Activated T-helper 1 cell treated with anti-CD3 and anti-CD28 coated beads, Interleukin-12 subunit alpha, Interleukin-12 subunit beta, Interleukin-2, Interleukin-4 antibody, amounts not matched to agents 30 ng/mL and 10 ng/mL and 1 ng/mL, durations not matched to agents 14 hours and 24 hours and 36 hours (primary cell): ENCODE measurements at places on chromosomes 2 and 18.

DNA sequence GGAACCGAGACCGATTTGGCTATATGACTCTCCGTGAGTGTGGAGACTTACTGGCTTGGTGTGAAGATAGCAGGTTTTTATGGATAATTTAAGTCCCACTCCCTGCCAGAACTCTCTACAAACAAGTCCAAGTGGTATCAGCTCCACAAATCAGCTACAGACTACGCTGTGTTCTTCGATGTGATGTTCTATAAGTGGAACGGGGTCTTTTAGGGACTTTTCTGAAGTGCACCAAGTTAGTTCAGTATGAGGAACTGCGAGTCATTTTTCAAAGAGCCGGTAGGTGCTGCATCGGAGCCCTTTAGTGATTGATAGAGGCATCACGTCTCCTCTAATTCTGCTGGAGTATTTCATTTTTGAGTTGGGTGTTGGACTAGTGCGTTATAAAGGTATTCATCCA lies 107.1 kb downstream of the TSHZ1 start:
- DNase-seq = no peak
- H3K36me3 ChIP-seq = no peaks in the 10 kb centered on the region
- H3K4me3 ChIP-seq = no peak overlapping the region
- H3K27ac ChIP-seq = no peak overlapping the region
- no peaks in the 10 kb centered on the region for H3K4me1 ChIP-seq

GRCh38 chr2:96264656-96265348 lies 995 bp downstream of the TMEM127 start:
- H3K27ac ChIP-seq = peak overlapping the region; percentile 64
- peaks cover 28% of the 10 kb centered on the region for H3K36me3 ChIP-seq
- peak overlapping the region; percentile 86 for H3K4me3 ChIP-seq
- DNase-seq = peak; percentile 7

DNA sequence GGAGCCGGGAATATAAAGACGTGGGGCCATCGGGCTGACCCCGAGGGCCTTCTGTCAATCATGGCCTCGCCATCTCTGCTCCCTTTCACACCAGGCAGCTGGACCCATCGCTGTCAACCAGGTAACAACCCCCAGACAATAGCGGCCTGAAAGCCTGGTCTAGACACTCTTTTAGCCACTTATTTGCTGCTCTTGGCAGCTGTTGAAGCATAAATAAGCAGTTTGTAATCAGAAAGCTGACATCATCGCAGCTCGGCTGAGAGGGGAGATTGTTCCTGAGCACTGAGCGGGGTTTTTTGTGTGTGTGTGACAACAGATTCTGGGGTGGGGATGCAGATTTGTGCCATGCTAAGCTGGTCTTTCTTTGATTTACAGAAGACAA lies 423.6 kb upstream of the POU3F3 start:
- DNase-seq = no peak
- H3K4me3 ChIP-seq = no peak overlapping the region
- peaks cover 8% of the 10 kb centered on the region for H3K4me1 ChIP-seq
- no peaks in the 10 kb centered on the region for H3K36me3 ChIP-seq

DNA sequence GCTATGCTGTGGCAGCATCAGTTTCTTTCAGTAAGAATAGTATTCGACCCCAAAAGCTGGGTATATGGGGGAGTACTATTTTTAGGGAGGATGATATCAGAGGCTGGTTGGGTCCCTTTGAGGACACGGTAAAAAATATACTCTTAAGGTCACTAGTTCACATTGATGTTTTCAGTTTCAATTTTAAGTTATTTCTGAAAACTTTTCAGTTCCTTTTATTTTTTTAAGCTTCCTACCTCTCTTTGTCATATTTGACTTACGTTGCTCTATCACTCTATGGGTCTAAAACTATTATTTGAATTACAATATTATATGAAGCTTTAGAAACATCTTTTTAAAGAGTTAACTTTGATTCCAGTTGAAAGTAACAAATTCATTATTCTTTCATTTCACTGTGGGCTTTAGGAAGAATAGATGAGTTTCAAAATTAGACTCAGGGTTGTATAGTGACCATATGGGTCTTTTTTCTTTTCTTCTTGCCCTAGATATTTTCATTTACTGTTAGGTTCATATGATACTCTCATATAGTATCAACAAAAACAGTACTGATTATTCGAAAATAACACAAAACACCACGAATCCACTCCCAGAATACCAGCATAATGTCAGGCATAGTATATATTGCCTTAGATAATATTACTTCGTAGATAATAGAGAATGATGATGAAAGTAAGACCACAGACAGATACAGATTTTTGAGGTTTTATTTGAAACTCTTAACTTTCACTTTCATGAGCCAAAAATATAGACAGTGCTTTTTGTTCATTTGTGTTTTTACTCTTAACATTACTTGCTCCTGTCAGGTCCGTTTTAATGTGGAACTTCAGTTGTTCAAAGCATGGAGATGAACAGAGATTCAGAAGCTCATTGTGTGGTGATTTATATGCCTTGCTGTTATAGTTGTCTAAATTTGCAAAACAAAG lies 9.8 kb downstream of the RMDN2 start:
- H3K27me3 ChIP-seq = peaks cover 14% of the 10 kb centered on the region
- no peak for DNase-seq
- H3K4me3 ChIP-seq = no peak overlapping the region

DNA sequence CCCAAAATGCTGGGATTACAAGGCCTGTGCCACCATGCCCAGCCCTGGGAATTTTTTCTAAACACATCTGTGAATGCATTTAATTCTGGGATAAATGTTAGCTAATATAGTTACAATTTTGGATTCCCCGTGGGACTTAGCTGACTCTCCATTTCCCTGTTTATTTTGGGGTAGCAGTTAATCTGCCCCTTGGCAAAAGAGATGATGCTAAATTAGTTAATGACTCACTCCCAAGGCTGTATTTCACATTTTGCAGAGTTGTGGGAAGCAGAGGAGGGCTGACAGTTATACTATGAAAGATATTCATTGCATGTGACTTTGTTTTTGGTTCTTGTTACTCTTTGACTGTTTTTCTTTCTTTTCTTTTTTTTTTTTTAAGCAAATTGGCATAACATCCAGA lies 3.2 kb downstream of the MTHFD2 start:
- H3K4me1 ChIP-seq = peaks cover 89% of the 10 kb centered on the region
- no peak for DNase-seq
- peak overlapping the region; percentile 98 for H3K4me3 ChIP-seq
- no peaks in the 10 kb centered on the region for H3K27me3 ChIP-seq
- H3K36me3 ChIP-seq = peaks cover 57% of the 10 kb centered on the region

DNA sequence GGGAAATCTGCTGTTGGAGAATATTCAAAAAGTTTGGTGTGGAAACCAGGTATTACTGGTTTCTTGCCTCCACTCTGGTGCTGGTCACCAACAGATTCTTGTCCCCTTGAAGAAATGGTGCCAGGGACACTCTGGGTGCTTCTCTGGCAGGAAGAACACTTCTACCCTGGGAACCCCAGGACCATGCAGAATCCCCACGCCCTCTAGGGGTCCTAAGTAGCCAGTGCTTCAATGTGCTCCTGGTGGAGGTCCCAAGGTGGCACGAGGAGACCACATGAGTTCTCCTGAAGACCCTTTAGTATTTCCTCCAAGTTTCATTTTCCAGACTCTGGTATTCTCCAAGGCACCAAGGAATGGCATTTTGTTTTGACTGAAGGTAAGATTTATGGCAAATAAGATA lies 380.6 kb downstream of the TSN start:
- H3K36me3 ChIP-seq = no peaks in the 10 kb centered on the region
- no peaks in the 10 kb centered on the region for H3K27me3 ChIP-seq
- DNase-seq = no peak
- H3K4me1 ChIP-seq = no peaks in the 10 kb centered on the region

DNA sequence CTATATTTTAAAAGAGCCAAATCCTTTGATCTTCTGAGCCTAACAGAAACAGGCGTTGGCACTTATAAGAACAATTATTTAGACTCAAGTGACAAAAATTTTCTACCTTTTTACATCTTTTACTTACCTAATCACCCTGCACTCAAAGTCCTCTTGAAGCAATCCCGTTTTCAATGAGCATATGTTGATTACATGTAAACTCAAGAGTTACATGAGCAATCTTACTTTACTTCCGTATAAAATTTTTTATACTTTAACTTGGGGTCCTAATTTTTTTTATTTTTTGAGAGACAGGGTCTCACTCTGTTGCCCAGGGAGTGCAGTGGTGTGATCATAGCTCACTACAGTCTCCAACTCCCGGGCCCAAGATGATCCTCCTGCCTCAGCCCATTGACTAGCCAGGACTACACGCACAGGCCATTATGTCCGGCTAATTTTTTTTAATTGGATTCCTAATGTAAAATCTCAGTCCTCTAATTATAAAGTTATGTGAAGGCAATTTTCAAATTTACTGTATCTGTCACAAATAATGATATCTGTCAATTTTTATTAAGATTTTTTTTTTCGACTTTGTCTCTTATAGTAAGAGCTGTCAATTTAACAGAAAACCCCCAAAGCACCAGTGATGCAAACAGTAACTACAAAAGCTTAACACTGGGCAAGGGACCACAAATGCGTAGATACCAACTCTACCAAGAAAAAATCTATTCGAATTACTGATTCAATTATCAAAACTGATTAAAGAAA lies 19.1 kb upstream of the STPG4 start:
- peaks cover 27% of the 10 kb centered on the region for H3K36me3 ChIP-seq
- H3K4me1 ChIP-seq = peaks cover 63% of the 10 kb centered on the region
- H3K27me3 ChIP-seq = peaks cover 2% of the 10 kb centered on the region
- peak overlapping the region; percentile 56 for H3K27ac ChIP-seq

DNA sequence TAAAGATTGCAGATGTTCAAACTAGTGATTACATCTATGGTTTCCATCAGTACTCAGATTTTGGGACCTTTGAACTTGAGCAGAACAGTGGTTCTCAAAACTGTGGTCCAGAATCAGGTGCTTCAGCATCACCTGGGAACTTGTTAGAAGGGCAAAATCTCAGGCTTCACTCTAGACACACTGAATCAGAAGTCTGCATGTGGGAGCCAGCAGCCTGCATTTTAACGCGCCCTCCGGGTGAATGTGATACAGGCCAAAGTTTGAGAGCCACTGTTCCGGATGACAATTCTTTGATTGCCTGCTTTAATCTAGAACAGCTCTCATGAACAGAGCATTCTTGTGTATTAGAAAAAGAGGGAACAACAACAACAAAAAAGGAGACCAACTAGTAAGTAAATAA lies 261.7 kb downstream of the GPD2 start:
- peaks cover 12% of the 10 kb centered on the region for H3K27me3 ChIP-seq
- H3K4me1 ChIP-seq = no peaks in the 10 kb centered on the region
- H3K27ac ChIP-seq = no peak overlapping the region
- DNase-seq = no peak

GRCh38 chr2:203340791-203341487 lies 12.7 kb downstream of the ABI2 start:
- no peaks in the 10 kb centered on the region for H3K27me3 ChIP-seq
- H3K27ac ChIP-seq = no peak overlapping the region
- H3K4me3 ChIP-seq = no peak overlapping the region
- DNase-seq = no peak
- H3K4me1 ChIP-seq = no peaks in the 10 kb centered on the region

DNA sequence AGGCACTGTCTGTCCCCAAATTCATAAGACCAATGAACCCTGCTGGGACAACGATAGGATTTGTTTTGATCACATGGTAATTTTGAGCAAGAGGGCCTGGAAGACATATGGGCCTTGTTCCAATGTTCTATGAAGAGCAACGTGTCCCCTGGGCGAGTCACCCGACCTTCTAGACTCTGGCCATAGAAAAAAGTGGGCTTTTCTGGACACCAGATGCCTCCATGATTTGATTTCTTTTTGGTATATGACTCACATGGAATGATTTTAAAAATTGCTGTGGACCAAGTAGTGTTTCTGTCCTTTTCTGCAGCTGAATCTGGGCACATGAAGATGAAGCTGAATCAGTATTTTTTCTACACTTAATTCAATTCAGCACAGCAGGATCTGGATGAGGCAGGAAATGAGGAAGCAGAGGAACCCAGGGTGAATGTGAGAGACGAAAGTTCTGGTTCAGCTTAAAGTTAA lies 104.9 kb downstream of the CDC42EP3 start:
- H3K4me3 ChIP-seq = no peak overlapping the region
- H3K27ac ChIP-seq = no peak overlapping the region
- DNase-seq = no peak
- H3K36me3 ChIP-seq = no peaks in the 10 kb centered on the region
- H3K27me3 ChIP-seq = peaks cover 9% of the 10 kb centered on the region

- H3K4me1 ChIP-seq = no peaks in the 10 kb centered on the region
- H3K4me3 ChIP-seq = no peak overlapping the region
Measured at GRCh38 chr2:60267122-60267521, 286.3 kb downstream of the BCL11A start.

DNA sequence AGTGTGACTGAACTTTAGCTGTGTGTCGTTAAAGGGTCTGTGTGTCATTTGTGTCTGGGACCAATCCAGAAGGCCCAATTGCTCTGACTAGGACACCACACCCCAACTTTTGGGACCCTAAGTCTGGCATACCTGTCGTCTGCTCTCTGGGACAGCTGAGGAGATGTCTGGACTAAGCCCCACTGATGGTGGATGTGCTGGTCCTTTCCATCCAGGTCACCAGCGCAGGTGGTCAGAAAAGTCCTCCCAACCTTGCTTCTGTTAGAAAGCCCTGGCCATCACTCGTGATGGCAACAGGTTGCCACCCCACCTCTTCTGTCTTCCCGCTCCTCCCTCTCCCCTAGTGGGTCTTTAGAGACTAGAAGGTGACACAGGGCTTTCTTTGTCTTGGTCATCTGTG lies 37.6 kb upstream of the TWIST2 start:
- H3K27me3 ChIP-seq = peaks cover 4% of the 10 kb centered on the region
- no peaks in the 10 kb centered on the region for H3K36me3 ChIP-seq
- H3K27ac ChIP-seq = no peak overlapping the region
- no peak overlapping the region for H3K4me3 ChIP-seq

GRCh38 chr18:42178376-42179080 lies 223.5 kb downstream of the PIK3C3 start:
- H3K27me3 ChIP-seq = no peaks in the 10 kb centered on the region
- H3K36me3 ChIP-seq = no peaks in the 10 kb centered on the region
- H3K4me1 ChIP-seq = no peaks in the 10 kb centered on the region
- no peak overlapping the region for H3K27ac ChIP-seq
- no peak overlapping the region for H3K4me3 ChIP-seq
- no peak for DNase-seq

- H3K27ac ChIP-seq = no peak overlapping the region
- no peak for DNase-seq
- H3K4me1 ChIP-seq = peaks cover 6% of the 10 kb centered on the region
- peaks cover 13% of the 10 kb centered on the region for H3K27me3 ChIP-seq
Measured at GRCh38 chr2:224428787-224429440, 27.0 kb upstream of the FAM124B start.

GRCh38 chr2:113692698-113693428 lies 63.6 kb downstream of the SLC35F5 start:
- H3K27me3 ChIP-seq = peaks cover 8% of the 10 kb centered on the region
- DNase-seq = peak; percentile 32
- H3K36me3 ChIP-seq = peaks cover 2% of the 10 kb centered on the region

DNA sequence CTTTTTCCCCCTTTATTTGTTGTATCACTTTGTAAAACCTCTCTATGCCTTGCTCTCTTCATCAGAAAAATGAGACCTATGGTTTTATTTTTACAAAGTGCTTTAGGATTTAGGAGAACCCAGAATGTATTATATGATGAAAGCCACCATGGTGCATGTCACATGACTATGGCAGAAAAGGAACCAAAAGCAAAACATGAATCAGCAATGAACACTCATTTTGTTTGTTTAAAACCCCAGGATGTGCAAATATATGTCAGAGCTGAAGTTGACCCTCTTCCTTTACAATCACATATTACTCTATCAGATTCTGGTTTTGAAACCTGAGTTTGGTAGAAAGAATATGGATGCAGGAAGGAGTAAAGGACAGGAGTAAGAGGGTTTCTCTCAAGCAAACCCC lies 70.0 kb downstream of the FIGN start:
- H3K27ac ChIP-seq = no peak overlapping the region
- H3K36me3 ChIP-seq = no peaks in the 10 kb centered on the region
- no peaks in the 10 kb centered on the region for H3K27me3 ChIP-seq
- H3K4me3 ChIP-seq = no peak overlapping the region

GRCh38 chr18:68472701-68473295 lies 242.1 kb downstream of the TMX3 start:
- H3K27ac ChIP-seq = no peak overlapping the region
- H3K4me3 ChIP-seq = no peak overlapping the region
- no peaks in the 10 kb centered on the region for H3K27me3 ChIP-seq
